NCI-H1436 treated with DMSO at 0.1 percent for 48 hours (cell line): ENCODE measurements at places on chromosomes 6 and 20.

GRCh38 chr6:7566107-7566506 lies 23.9 kb upstream of the SNRNP48 start:
- DNase-seq, result no peak

- DNase-seq, result no peak
Measured at GRCh38 chr6:3176562-3177355, 19.4 kb upstream of the TUBB2A start.

DNA sequence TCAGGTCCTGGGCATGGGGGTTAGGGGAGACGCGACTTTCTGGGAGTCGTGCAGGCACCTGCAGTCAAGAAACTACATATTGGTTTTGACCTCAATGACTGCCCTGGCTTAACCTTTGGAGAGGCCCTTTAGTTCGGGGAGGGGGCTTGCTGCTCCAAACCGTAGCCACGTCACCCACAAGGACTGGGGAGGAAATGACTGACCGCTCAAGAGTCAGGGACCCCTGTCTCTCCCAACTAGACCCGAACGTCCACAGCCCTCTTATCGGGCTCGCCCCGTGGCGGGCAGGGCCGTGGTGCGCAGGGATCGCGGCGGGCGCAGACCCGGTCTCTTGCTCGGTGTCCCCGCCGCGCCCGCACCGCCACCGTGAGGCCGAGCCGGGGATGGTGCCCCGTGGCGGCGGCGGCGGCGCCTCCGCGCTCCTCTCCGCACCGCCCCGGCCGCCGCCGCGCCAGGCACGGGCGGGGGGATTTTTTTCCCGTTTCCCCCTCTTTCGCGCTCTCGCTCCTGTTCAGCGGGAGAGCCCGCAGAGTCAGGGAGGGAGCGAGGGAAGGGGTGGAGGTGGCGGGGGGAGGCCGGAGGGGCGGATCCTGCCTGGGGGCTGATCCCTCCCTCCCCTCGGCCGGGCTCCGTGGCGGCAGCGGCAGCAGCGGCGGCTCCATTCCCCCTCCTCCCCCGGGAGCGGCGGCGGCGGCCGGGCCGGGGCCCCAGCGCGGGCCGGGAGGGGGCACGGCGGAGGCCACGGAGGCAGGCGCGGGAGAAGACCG lies at the start of gene BRPF3:
TSS of gene BRPF3 (plus strand) at position 632 of the 767 bp plus-strand sequence. CDS start 3,579 bp downstream, outside the sequence.
- DNase-seq, result no peak

- no peak for DNase-seq
Measured at GRCh38 chr6:18360188-18360587, 27.0 kb upstream of the RNF144B start.

- DNase-seq, result no peak
Measured at GRCh38 chr20:57638173-57638894, 18.1 kb upstream of the ZBP1 start.

DNA sequence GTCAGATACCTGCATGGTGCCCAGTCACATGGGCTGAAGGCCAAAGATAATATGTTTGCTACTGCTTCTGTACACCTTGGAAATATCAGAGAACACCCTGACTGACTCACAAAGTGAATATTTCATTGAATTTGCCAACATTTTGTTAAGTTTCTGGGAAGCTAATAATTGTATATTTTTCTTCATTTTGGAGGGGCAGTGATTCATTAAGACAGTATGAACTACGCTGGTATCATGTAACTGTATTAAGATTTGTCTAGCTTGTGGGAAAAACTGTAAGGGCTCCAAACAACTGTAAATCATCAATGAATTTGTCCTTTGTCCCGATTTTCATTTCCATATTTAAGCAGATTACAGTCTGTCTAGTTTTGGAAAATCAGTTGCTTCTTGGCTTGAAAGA lies 102.3 kb upstream of the CCN2 start:
- DNase-seq, result no peak

- no peak for DNase-seq
Measured at GRCh38 chr6:3510617-3511016, 53.8 kb upstream of the SLC22A23 start.

DNA sequence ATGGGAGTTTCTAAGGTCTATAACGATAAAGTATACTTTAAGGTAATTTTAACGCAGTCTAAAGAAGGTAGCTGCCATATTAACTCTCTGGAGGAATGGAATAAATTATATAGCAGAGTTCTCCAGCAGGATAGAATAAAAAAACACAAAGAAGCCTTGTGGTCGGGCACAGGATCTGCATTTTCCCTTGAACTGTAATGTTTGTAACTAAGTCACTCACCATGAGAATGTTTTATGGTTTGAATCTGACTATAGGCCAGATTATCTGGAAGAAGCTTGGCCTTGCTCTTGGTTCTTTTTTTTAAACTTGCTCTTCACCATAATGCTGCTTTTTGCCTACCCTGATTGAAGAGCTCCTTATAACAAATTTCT lies 238.8 kb upstream of the NOX3 start:
- DNase-seq, result no peak

DNA sequence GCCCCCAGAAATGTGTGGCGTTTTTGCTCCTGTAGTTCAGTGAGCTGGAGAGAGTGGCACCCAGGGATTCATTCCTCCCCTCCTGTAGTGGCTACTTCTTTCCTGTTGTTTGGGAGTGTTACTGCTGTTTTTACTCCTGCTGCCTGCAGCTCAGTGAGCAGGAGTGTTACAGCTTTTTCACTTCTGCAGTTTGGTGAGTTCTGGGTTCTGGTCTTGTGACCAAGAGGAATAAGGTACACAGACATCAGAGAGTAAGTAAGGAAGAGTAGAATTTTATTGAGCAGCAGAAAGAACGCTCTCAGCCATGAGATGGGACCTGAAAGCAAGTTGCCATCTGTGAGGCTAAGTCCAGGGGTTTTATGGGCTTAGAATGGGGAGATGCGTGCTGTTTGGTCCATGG lies 966.3 kb upstream of the CITED2 start:
- DNase-seq, result no peak

DNA sequence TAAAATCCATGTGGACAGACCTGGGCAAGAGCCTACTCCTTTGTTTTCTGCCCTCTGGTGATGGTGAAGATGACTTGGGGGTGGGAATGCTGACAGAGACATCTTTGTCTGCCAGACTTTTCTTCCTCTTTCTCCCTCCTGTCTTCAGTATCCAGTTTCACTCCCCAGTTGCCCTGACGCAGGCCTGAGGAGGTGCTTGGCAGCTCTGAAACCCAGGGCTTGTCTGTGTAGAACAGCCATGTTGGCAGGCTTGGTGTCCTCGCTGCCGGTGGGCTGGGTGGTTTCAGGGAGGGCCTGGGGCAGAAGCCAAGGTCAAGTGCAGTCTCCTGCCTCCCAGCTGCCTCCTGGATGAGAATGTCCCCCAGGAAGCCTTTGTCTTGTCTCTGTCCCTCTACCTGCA lies 22.5 kb downstream of the CCDC167 start:
- DNase-seq, result no peak

DNA sequence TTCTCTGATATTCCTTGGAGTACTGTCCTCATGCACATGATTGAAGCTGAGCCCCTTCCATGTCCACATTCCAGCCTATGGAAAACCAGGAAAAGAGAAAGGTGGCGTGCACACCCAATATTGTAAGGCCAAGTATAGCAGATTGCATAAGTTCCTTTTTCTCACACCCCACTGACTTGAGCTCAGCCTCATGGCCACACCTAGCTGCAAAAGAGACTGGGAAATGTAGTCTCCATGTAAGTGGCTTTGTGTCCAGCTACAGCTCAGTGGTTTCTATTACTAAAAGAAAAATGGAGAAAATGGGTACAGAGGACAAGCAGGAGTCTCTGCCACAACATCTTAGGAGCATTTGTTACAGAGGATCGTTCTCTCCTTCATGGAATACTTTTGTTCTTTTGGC lies 10.8 kb upstream of the UST start:
- no peak for DNase-seq

- no peak for DNase-seq
Measured at GRCh38 chr20:23870461-23870860, 9.1 kb downstream of the CST5 start.

DNA sequence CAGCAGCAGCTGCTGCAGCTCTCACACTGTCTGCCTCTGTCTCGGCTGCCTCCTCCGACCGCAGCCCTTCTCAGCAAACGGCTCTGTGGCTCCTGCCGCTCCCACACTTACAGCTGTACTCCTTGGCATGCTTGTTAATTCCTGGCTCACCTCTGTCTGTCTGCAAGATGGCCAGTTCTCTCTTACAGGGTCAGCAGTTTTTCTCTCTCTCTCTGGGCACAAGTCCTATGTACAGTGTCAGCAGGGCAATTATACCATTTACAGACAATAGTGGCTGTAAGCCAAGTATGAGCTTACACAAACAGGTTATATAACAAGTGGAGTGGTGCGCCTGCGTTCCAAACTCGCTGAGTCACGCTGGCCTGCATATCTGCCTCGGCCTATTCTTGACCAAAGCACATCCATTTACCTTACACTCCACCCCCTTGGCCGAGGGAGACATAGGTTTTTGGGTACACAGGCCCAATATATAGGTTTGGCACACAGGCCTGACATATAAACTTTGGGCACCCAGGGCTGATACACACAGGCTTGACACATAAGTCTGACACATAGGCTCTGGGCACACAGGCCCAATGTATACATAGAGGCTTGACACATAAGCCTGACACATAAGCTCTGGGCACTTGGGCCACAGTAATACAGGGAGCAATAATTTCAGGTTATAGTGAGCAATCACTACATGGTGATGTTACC lies 4.4 kb downstream of the ZKSCAN3 start:
- peak; percentile 36 for DNase-seq

DNA sequence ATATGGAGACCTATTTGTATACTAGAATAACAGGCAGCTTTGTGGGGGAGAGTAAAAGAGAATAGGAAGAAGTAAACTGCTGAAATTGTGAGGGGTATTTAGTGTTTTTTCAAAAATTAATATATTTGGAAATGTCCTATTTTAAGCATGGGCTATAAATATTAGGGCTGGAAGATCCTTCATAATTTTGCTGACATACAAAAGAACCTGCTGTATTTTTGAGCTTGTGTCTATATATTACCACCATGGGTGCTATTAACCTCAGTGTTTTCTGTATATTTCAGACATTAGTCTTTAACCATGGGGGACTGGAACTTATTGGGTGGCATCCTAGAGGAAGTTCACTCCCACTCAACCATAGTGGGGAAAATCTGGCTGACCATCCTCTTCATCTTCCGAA lies at the start of gene GJA10:
TSS of gene GJA10 (plus strand) at position 301 of the 400 bp plus-strand sequence. CDS start at position 301, 0 bp downstream.
- DNase-seq, result no peak

DNA sequence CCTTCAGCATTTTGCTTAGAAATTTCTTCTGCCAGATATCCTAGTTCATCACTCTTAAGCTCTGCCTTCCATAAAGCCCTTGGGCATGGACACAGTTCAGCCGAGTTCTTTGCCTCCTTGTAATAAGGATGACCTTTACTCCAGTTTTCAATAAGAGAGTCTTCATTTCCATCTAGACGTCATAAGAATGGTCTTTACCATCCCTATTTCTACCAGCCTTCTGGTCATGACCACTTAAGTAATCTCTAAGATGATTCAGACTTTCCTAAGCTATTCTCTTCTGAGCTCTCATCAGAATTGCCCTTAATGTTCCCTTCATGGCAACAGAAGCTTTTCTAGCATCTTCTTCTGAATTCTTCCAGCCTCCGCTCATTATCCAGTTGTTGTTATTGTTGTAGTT lies 126.1 kb downstream of the TFAP2C start:
- no peak for DNase-seq

DNA sequence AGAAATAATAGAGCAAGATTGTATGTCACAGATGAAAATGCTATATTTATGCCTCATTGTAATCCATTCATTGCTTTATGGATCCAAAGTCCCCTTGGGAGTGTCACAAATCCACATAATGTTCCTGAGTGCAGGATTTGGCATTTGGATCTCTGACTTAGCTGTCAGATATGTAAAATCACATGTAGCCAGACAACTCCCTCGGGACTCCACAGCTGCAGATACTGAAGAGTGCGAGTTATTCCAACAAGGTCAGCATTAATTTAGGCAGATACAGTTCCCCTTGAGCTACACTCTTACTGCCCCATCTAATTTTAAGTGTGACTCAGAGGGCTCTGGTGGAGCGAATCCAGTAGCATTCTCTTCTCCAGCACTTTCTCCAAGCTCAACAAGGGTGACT lies 433.2 kb downstream of the CD83 start:
- no peak for DNase-seq

DNA sequence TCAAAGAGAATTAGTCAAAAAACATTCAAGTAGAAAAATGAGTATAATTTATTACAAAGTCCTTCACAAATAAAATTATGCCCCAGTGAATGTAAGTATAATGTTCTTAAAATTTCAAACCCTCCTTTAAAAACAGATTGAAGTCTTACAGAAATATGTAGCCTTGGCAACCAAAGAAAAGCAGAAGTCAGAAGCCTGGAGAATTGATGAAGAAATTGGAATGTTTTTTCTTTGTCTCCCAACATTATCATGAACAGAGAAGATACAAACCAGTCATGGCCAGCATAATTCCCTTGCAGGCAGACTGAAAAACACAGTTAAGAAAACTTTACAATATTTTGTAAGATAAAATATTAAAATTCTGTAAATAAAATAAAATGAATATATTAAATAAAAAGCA lies 221.9 kb downstream of the TBC1D32 start:
- no peak for DNase-seq

GRCh38 chr20:25073544-25073943 lies 8.4 kb downstream of the VSX1 start:
- DNase-seq, result no peak

- no peak for DNase-seq
Measured at GRCh38 chr20:2086177-2086979, 15.2 kb upstream of the STK35 start.

DNA sequence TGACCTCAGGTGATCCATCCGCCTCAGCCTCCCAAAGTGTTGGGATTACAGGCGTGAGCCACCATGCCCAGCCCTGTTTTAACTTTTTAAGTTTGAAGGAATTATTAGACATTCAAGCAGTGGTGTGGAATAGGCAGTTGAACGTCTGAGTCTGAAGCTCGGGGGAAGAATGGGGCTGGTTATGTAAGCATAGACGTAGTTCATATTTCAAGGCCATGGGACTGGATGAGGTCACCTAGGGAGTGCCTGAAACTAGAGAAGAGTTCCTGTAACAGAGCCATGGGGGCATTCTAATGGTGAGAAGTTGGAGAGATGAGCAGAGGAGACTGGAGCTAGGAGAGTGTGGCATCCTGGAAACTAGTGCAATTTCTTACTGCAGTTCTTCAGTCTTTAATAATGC lies 6.4 kb downstream of the CDKAL1 start:
- no peak for DNase-seq

- DNase-seq, result no peak
Measured at GRCh38 chr6:157650261-157650640, 172.8 kb upstream of the SNX9 start.

GRCh38 chr6:71913444-71914234 lies 27.3 kb downstream of the RIMS1 start:
- no peak for DNase-seq

DNA sequence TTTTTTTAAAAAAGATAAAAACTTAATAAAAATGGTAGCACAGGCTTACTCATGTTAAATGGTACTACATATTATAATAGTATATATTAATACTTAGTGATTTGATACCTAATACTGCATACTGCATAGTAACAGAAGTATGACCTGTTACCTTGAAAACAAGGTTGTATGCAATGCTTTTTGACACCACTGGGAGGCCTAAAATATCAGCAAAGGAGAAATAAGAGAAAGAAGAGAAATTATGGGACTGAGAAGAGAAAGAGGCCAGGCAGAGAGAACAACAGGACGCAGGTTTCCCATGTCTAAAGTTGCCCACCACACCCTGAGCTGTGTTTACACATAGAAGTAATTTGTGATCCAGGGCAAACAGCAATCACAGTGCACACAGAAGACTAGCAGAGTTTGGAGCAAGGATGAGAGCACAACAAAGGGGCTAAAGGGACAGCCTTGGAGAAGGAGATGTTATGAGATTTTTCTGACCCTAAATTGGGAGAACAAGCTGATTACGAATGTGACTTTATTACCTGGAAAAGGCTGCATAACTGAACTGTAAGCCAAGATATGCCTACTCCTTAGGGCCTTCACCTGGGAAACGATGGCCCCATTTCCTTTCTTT lies 73.2 kb downstream of the ROS1 start:
- DNase-seq, result no peak

GRCh38 chr6:46850792-46851191 lies 57.6 kb downstream of the MEP1A start:
- DNase-seq, result no peak
